ENCODE measurements at places on chromosomes 7 and 10.
A peak's percentile ranks its signal among the peaks of the same experiment; 100 is the strongest.

GRCh38 chr7:80499350-80499953, 12.4 kb downstream of the GNAT3 start:
- peak; percentile 42 for DNase-seq

DNA sequence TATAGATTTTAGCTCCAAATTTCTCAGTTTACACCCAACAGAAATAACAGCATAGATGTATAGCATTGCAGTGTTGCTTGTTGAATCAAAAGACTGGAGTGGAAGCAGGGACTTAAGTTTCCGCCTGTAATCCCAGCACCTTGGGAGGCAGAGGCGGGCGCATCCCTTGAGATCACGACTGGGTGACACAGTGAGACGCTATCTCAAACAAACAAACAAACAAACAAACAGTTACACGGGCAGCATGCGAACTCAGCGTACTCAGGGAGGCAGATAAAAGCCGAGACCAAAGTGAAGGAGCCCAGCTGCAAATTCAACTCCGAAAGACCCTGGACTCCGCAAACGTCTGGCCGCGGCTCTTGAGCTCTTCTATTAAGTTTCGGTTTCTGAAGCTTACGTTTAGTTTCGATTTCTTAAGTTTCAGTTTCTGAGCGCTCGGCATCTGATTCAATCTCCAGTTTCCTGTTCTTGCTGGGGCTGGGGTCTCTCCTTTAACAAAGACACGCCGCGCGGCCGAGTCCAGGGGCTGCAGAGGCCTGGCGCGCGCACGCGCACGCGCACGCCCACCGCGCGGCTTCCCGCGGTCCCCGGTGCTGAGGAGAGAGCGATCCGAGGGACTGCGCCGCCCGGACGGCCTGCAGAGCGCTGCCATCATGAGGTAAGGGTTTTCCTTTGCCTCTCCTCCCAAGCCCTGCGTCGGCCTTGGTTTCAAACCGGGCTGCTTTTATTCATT, at the start of gene IFIT5:
Gene IFIT5, plus strand, starts transcription at position 423 of the 733 bp plus-strand sequence. Its CDS starts 231 bp downstream, at position 654.
- DNase-seq: peak; percentile 88

DNA sequence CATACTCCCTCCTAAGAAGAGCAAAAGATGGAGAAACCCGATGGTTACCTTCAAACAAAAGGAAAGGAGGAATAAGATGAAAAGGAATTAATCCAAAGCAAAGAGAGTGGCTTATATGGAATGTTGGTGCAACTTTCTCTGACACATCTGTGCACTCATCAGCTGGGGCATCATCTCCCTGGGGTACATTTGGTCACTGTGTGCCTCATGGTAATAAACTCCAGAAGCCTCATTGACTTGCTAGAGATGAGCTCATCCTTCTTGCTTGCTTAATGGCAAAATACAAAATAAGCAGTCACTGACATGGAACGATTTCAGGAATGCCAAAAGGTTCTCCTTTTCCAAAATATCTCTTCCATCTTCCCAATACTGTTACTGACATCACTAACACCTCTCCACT, 22.5 kb downstream of the CAV1 start:
- DNase-seq: no peak

DNA sequence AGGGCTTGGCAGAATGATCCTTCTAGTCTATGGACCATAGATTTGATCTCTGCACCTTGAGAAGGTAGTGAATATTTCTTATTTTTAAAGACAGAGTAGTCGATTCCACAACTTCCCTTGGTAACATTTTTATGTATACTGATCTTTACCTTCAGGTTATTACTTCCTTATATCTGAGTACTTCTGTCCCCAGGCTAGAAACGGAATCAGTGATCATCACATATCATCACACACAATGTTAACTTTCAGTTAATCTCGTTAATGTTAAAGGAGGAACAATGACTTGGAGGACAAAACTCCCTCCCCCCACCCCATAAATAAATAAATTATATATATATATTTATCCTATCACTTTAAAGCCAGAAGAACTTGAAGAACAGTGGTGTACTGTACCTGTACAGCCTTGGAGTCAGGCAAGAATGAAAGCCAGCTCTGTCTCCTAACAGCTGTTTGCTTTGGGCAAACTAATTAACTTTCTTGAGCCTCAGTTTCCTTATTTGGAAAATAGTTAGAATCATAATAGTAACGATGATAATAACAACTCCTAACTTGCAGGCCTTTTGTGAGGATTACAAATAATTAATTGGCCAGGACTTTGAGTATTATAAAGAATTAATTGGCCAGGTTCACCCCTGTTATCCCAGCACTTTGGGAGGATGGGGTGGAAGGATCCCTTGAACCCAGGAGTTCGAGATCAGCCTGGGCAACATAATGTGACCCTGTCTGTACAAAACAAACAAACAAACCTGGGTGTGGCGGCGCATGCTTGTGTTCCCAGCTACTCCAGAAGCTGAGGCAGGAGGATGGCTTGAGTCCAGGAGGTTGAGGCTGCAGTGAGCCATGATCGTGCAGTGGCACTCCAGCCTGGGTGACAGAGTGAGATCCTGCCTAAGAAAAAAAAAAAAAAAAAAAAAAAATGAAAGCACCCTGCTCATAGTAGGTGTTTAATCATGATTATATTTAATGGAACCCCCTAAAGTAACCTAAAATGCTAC, 63.5 kb downstream of the SAMD9 start:
- no peak for DNase-seq

DNA sequence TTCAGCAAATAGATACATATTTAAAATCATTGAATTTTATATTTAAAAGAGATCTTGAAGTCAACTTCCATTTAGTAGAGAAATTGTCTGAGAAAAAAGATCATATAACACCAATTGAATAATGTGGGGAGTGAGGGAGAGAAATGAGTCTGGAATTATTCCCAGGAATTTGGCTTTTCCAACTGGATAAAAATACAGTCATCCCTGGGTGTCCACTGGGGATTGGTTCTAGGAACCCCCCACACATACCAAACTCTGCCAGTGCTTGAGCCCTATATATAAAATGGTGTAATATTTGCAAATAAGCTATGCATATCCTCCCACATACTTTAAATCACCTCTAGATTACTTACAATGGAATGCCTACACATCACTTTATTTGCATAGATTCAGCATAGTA, 162.8 kb upstream of the SEMA3C start:
- no peak for DNase-seq

GRCh38 chr7:121873289-121874194, 581 bp downstream of the PTPRZ1 start:
- DNase-seq: peak; percentile 18

GRCh38 chr10:59387951-59388670, 25.8 kb upstream of the FAM13C start:
- DNase-seq: no peak

GRCh38 chr10:84493951-84494848, 165.8 kb downstream of the CCSER2 start:
- DNase-seq: no peak

- DNase-seq: peak; percentile 51
Observed at GRCh38 chr10:62454687-62455397, 80.7 kb downstream of the ZNF365 start.

- DNase-seq: no peak
Observed at GRCh38 chr7:7671361-7671760, 30.8 kb downstream of the UMAD1 start.

GRCh38 chr7:113085781-113086390, 741 bp downstream of the GPR85 start:
- no peak for DNase-seq

- DNase-seq: no peak
Observed at GRCh38 chr10:123463181-123463580, 203.0 kb upstream of the GPR26 start.

DNA sequence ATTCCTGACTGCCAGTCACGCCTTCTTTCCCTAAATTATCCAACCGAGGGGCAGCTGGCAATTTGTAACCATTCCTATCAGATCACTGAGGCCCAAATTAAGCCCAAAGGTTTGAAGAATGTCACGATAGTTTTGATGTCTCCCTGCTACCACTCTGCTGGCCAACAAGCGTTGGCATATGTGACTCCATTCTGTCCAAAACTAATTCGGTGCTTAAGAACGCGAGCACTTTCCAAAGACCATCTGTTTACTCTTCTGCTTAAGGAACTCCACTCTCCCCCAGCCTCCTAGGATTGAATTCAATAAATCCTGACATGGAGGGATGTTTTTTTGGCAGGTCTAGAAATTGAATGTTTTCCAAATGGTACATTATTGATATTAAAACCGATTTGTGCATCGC, 131.5 kb upstream of the CTBP2 start:
- DNase-seq: no peak

DNA sequence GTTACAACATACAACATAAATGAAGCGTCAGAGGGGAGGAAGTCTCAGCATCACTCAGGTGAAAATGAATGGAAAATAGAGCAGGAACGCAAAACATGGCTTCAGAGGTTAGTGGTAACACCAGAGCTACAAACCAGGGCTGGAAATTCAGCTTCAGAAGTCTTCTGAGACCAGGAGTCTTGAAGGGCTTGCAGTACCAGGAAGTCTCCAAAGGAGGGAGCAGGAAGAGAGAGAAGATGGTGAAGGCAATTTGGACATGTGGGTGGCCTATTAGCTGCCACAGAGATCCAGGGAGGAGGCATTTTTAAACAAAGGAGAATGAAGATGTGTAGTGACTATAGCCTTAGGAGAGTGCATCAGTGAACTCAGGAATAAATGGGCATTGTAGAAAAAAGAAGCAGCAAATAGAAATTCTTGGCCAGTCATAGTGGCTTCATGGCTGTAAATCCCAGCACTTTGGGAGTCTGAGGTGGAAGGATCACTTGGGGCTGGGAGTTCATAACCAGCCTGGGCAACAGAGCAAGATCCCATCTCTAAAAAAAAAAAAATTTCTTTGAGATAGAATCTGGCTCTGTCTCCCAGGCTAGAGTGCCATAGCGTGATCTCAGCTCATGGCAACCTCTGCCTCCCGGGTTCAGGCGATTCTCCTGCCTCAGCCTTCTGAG, 9.3 kb upstream of the TET1 start:
- DNase-seq: no peak

DNA sequence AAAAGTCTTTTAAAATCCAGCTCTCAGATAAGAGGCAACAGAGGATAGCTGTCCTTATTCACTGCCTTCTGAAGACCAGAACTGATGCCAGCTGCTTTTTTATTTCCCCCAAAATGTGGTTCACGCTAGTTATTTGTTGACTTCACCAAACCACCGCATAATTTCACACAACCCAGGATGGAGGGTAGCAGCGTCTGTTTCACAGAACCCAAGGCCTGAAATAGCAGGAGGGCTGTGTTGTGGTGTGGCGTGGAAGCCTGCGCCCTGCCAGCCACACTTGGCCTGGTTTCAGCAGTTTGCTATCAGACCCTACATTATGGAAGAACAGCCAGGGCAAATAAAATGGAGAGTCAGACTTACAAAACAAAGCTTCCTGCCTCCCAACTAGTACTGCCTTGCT, 155.4 kb downstream of the DYNC1I1 start:
- DNase-seq: peak; percentile 74

GRCh38 chr7:112985377-112985987, 101.1 kb downstream of the GPR85 start:
- no peak for DNase-seq

DNA sequence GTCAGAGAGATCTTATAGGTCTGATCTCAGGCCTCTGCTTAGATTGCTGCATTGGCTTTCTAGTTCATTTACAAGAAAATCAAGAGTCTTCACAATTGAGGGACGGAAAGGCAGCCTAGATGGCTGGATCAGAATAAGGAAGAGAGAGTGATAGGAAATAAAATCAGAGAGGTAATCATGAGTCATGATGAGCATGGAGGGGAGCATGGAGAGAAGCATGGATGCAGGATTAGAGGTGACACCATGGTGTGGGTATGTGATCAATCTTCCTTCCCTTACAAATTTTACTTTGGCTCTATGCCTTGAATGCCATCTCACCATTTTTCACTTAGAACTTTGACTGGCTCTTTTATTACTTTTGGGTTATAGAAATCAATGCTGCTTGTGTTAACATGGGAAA, 1.4 kb downstream of the BCCIP start:
- DNase-seq: no peak

- no peak for DNase-seq
Observed at GRCh38 chr10:89274928-89275327, 23.4 kb upstream of the LIPA start.

- no peak for DNase-seq
Observed at GRCh38 chr10:132984008-132984295, 41.6 kb upstream of the CFAP46 start.

DNA sequence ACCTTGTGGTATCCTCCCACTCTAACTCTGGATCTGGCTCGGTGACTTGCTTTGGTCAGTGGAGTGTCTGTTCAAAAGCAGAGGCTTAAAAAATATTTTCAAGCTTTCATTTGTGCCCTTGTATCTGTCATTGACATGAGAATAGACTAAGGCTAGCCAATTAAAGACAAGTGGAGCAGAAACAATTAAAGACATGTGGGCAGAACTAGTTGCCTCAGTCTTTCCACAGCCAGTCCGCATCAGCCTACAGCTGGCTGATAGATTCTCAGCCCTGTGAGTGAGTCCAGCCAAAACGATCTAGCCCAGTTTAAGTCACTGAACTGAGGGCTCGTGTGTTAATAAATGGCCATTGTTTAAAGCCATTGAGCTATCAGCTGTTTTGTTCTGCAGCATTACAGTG, 185.2 kb upstream of the DGKB start:
- DNase-seq: no peak

DNA sequence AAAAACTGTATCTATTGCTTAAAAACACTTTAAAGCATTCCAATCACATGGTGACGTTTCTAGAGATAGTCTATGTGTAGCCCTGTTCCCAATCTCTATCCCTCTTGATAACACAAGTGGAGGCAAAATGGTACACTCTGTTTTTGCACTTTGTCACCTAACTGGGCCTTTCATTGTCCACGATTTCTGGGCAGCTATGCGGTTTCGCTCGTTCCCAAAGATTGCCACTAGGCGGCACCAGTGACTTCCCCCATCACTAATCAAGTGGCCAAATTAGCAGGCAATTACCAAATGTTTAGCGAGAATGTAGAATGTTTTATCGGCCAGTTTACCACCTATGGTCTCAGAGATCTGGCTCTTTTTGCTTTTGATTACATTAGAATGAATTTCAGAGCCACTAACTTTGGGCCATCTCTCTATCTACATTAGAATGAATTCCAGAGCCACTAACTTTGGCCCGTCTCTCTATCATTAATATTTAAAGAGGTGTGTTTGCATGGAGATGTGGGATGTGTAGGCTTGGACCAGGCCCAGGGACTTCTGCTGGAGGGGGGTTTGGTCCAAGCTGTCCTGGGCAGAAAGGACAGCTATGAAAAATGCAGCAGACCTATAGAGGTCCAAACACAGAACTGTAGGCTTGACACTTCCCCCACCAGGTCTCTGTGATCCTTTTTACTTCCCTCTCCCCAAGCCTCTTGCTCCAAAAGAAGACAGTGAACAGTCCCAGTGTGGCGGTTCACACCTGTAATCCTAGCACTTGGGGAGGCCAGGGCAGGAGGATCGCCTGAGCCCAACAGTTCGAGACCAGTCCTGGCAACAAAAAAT, 90.1 kb downstream of the EPC1 start:
- peak; percentile 74 for DNase-seq

DNA sequence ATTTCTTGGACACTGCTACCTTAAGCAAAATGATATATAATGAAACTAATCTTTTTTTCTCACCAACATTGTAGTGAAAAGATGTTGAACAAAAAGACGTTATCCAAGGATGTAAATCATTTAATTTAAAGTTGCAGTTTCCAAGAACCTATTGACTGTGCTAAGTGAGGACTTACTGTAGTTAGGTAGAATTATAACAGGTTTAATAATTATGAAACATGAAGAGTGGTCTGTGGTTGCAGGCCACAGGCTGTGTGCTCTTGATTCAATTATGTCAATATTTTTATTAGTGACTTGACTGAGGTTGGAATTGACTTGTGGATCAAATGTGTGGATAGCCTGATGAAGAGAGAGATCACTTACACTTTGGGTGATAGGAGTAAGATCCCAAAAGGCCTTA, 478.1 kb downstream of the AUTS2 start:
- no peak for DNase-seq

- no peak for DNase-seq
Observed at GRCh38 chr7:48938539-48939295, 14.4 kb downstream of the CDC14C start.
